ENCODE measurements at places on chromosomes 7 and 10.

GRCh38 chr10:513393-513792, 176.1 kb downstream of the DIP2C start:
- DNase-seq: no peak

- DNase-seq: no peak
These were observed 112.9 kb upstream of the LYZL2 start for GRCh38 chr10:30742471-30742870.

DNA sequence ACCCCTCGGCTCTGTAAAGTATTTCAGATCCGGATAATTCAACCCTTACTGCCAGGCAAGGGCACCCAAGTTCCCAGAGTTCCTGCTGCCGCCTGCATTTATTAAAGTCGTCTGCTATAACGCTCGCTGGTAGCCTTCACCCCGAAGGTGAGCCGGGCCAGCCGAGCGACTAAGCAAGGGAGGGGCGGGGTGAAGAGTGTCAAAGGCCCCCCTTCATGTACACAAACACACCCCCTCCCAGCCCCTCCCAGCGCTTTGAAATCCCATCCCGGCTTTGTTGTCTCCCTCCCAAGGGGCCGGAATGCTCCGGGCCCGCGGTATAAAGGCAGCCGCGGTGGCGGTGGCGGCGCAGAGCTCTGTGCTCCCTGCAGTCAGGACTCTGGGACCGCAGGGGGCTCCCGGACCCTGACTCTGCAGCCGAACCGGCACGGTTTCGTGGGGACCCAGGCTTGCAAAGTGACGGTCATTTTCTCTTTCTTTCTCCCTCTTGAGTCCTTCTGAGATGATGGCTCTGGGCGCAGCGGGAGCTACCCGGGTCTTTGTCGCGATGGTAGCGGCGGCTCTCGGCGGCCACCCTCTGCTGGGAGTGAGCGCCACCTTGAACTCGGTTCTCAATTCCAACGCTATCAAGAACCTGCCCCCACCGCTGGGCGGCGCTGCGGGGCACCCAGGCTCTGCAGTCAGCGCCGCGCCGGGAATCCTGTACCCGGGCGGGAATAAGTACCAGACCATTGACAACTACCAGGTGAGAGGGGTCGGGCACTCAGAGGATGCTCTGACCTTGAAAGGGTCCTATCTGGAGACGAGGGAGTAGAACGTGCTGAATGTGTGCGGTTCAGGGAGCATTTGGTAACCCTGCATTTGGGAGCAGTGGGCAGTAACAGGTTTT, at the start of gene DKK1:
TSS of gene DKK1 (plus strand) at position 349 of the 889 bp plus-strand sequence. CDS start at position 503, 154 bp downstream.
- DNase-seq: no peak

GRCh38 chr7:7957513-7957912, 11.1 kb upstream of the GLCCI1 start:
- DNase-seq: no peak

GRCh38 chr10:128091636-128092210, 34.5 kb downstream of the MKI67 start:
- DNase-seq: no peak

DNA sequence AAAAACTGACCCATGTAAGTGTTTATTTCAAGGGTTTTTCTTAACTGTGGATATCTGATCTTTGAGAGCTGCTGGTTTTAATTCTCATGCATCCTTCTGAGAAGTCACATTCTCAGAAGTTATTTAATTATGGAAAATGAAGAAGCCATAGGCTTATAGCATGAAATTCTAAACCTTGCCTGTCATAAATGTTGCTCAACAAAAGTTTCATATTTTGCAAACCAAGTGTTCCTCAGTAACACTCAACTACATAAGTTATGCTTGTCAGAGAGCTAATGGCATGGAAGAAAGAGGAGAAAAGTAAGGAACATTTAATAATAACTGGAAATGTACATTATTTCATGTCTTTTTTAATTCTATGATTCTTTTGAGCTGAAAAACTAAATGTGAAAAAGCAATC, 78.6 kb upstream of the MPP7 start:
- DNase-seq: no peak

DNA sequence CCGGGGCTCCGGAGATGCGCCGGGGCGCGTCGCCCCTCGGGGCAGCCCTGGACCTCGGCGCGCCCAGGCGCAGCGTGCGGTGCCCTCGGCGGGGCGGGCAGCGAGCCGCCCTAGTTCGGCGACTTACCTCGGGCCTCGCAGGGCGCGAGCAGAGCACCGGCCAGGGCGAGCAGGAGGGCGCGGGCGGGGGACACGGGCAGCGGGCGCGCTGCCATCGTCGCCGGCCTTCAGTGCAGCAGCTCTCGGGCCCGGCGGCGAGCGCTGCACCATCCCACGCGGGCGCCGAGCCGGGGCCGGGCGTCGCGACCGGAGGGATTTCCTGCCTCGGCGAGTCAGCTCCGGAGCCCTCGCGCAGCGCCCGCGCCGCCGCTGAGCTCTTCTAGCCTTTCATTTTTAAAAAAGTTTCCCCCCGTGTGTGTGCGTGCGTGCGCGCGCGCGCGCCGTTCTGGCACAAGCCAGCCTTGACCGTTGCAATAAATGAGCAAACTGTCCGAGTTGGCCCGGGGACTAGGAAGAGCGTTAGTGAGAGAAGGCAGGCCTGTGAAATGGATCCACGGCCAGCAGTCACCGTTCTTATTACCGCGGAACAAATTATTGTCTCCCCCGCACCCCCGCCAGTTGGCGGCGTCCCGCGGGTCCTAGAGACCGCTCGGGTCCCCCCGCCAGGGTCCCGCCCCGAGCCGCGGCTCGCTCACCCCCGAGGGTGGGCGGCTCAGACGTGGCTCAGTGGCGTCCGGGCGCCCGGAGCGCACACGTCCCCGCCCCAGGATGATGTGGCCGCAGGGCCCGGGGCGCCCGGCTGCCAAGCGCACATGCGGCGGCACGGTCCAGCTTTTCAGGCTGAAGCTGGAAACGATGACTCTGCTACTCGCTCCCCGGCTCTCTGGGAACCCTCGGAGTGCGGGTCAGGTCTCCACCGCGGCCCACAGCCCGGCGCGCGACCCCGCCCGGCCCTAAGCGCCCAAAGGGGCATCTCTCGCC, at the start of gene ADAM12:
TSS of gene ADAM12 (minus strand) at position 547 of the 981 bp plus-strand sequence. CDS start at position 215, 332 bp downstream.
- no peak for DNase-seq

GRCh38 chr10:110852255-110852896, 19.4 kb upstream of the PDCD4 start:
- DNase-seq: no peak

DNA sequence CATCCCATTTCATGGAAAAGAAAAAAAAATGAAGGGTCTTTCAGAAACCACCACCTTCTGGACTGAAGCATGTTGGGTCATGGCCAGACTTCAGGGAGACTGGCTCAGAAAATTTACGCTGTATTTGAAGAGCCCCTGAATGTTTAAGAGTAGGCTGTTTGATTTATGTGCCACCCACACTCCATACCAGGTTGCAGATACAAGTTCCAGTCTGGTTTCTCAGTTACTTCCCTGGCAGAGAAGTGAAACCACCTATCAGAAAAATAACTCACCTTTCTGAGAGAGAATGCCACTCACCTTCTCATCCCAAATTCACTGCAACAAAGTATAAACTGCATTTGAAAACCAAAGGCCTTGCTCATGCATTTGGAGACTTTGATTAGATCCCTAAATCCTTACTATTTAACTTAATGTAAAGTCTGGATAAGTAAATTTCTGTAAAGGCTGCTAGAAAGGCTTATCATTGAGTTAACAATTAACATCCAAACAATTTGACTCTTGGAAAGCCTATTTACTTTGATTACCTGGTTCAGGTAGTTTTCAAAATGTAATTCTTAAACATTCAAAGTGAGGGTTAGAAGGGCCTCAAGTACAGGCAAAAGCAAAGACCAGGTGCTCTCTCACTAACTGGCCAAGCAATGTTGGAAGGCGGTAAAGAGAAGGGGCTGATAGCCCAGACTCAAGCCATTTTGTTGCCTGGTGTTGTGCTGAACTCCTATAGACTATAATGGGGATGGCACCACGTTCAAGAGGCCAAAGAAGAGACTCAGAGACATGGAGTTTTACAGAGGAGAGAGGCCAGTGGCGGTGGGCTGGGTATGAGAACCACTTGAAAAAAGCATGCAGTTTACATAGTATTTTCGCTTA, 12.8 kb upstream of the ADD3 start:
- no peak for DNase-seq

DNA sequence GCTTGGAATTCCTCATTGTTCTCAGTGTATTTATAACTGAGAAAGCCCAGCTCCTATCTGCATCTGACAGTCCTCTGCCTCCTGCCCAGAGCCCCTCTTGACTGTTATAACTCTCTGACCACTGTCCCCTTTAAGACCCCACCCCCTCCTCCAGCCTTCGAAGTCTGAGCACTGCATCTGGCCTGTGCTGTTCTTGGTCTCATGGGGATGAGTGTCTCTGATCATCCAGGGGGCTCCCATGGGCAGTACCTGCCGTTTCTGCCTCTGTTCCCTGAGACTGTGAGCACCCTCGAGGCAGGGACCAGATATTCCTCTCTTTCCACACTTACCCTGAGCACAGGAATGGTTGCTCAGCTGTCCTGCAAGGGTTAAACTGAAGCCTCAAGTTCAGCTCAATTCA, 7.7 kb downstream of the GHRHR start:
- DNase-seq: no peak

DNA sequence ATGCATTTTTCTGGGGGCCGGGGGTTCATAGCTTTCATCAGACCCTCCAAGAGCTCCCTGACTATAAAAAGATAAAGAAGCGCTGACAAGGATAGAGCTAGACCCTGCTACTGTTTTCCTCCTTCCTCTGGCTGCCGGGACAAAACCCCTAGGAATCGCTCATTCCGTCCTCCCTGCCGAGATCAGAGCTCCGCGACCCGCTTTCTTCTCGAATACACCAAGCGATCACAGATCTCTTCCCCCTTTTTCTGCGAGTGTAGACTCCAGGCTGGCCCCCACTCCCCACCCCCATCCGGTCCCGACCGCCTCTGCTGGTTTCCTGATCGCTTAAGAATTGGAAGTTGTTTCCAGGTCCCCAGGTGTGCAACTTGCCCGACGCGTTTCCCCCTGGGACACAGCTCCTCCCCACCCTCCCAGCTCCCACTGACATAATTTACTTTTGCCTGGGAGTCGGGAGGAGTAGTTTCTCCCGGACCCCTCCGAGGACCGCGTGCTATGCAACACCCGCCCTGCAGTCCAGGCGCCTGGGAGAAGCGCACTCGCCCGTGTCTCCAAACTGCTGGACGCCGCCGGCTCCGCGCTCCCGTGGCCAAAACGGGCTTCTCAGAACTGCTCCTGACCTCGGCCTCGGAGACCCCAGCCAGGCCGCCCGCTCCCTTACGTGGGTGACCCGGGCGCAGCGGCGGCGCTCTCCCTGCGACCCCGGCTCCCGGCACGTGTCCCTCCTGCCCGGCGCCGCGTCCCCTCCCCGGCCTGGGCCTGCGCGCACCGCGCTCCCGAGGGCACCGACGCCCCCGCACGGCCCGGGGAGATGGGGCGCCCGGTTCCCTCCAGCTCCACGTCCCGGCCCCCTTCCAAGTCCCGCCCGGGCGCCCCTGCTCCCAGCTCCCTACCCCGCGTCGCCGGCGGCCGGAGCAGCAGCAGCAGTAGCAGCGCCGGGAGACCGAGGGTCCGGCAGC, 552 bp downstream of the IL15RA start:
- no peak for DNase-seq

- DNase-seq: no peak
These were observed 232.5 kb downstream of the TNS3 start for GRCh38 chr7:47349401-47349800.

- no peak for DNase-seq
These were observed 427.9 kb upstream of the CELF2 start for GRCh38 chr10:10589540-10590303.

DNA sequence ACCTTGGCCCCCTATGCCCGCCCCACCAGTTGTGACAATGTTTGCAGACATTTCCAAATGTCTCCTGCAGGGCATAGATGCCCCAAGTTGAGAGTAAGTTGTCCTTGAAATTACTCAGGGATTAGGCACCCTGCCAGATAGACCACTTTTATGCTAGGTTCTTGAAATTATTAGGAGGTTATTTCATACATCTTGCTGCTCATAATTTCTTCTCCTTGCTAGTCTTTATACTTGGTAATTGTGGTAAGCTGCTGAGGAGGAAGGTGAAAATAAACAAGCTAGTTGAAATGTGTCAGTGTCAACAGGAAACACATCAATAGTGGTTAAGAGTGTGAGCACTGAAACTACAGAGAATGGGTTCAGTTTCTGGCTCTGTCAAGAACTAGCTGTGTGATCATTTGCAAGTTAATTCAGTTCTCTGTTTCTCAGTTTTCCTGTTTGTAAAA, 63.7 kb upstream of the AOAH start:
- DNase-seq: no peak

DNA sequence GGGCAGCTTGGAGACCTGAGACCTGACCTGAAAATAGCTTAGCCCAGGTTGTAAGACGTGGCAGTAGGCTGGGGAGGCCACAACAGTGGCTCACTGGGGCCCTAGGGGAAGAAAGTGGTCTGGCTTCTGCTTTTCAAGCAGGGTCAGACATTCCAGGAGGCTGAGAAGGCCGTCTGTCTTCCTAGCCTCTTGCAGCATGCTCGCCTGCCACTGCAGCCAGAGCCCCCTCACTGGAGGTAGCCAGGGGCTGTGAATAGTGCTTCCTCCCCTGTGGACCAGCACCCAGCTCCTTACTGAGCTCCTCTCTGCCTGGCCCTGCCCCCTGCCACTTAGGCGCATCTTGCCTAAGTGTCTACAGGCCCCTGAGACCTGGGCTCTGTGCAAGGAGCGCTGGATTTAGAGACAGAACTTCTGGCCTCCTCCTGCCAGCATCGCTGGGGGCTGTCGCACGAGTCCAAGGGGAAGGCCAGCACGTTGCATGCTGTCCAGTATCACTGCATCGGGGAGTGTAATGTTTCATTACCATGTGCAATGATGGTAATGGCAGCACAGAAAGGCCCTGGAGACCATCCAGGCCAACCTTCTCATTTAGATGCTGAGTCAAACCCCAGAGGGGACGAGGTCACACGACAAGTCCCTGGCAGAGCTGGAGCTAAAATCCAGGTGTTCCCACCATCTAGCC, 12.7 kb downstream of the ZMIZ1 start:
- DNase-seq: no peak

DNA sequence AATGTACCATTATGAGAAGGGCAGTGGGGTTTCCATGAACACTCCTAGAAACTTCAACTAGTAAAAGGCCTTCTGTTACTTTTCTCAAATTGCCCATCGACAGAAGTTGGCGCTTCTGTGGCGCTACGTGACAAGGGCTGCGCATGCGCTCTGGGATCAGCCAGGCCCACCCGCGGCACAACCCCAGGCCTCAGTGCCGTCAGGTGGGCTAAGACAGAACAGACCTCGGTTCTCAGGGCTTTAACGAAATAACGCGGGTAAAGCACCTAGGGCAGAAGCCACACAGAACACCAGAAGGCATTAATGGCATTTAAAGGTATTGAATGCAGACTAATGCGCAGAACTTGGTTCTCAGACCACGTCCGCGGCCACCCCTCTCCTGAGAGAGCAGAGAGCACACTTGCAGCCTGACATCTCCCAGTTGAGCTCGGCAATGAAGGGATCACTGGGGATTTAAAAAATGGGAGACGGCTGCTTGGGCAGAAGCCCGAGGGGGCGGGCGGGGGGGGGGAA, 67.6 kb upstream of the CTNNA3 start:
- DNase-seq: peak; percentile 62
